ENCODE measurements at places on chromosomes 11 and 22.

- no peak for DNase-seq
Measured at GRCh38 chr11:45275828-45276227, 10.3 kb downstream of the SYT13 start.

DNA sequence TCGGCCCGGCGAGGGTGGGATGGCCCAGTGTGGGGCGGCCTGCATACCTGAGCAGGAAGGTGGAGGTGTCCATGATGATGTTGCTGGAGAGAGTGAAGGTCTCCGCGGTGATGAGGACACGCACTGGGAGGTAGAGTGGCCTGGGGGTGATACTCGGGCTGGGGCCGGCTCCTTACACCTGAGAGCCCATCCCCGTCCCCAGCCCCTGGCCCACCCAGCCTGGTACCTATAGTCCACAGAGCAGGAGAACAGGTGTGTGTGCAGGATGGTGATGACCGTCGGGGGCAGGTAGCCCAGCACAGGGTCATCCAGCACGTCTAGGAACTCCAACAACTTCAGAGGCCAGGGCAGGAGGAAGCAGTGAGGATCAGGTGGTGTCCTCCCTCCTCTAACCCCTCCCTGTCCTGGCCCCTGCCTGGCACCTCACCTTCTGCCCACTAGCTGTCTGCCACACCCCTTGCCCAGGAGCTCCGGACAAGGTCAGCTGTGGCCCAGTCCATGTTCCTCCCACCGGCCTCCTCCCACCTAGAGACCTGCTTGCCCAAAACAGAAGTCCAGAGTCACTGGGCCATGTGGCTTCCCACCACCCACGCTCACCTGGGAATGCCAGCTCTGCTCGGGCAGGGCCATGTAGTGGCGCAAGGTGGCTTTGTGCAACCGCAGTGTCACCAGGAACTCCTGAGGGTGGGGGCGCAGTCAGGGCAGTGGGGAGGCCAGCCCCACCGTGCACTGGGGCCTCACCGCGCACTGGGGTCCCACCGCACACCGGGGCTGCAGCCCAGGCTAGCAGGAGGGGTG, 11.3 kb downstream of the ATG2A start:
- DNase-seq, result no peak

DNA sequence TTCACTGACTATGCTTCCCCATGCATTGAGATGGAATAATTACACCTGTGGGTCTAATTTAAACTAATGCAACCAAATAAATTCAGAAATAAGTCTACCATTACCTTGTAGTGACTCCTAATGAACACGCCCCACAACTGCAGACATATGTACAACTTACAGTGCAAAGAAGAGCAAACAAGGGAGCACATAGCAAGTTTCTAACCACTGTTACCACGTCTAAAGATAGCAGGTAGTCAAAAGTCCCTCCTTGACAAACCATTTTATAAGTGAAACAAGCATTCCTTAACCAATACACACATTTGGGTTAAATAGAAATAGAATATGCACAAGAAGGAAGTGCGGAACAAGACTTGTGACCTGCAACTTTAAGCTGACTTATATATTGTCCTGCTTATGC, 20.6 kb downstream of the PHF21A start:
- no peak for DNase-seq

GRCh38 chr22:17562906-17563870, at the start of gene SLC25A18:
SLC25A18 (plus strand) TSS chr22:17563498; CDS start chr22:17579945, 16,447 bp downstream.
- no peak for DNase-seq

DNA sequence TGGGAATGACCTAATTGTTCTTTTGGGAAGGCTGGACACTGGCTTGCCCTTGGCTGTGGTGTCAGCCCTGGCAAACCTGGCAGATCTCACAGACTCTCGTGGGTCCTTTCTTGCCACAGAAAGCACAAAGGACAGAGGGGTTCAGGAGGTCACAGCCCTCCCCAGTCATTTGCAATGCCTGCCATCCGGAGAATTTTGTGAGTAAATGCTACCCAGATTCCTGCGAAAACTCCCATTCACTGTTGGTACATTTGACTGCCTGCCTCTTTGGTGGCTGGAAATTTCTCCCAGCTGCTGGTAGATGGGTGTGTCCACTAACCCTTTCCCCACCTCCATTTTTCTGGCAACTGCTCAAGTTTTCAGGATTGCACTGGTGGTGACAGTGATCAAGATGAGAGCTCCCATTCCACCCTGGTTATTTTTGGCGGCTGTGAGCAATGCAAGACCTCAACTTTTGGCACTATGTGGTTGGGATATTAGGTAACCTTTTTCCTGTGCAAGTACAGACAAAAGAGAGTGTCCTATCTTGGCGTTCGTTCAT, 155.7 kb downstream of the NAV2 start:
- no peak for DNase-seq

DNA sequence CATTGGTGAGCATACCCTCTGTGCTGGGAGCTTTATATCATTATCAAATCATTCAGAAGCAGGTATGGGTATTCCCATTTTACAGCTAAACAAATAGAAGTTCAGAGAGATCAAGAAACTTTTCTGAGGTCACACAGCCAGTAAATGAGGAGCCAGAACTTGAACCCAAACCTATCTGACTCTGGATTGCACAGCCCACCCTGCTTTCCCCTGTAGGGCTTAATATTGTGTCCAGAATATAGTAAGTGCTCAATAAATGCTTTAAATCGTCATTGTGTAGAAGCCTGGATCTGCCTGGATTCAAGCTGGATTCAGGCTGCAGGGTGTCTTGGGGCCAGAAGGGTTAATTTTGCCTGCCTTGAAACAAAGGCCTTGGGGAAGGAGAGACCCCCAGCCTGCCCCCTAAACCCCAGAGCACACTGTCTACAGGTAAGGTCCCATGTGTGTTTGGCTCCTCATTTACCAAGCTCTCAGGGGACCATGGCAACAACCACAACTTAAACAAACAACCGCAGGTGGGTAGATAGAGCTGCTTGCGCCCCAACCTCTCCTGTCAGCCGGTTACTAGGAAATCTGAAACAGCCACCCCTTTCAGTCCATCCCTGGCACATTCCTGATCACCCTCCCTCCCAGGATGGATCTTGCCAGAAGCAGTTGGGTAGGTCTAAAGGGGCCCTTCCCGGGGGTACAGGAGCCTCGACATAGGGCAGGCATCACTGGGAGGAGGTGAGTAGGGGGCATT, 3.0 kb upstream of the SEC14L3 start:
- DNase-seq, result no peak

GRCh38 chr11:57330029-57330428, 5.3 kb upstream of the TNKS1BP1 start:
- DNase-seq, result no peak

- DNase-seq, result no peak
Measured at GRCh38 chr11:655036-655726, 18.1 kb downstream of the DRD4 start.

DNA sequence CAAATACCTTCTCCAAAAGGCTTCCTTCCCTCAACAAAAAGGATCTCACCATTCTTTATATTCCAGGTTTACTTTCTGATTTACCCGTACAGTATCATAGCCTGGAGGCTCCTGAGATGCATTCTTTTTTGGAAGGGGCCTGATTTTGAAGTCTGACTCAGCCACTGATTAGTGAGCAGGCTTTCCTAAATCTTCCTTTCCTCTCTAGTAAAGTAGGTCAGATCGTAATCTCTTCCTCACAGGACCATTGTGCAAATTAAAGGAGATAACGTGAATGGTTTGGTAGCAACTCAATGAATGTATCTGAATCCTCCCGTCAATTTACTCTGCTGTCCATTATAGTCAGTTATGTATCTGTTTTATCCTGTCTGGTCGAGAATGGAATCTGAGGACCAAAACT, 227.7 kb upstream of the ANO5 start:
- DNase-seq, result no peak
